Heart left ventricle (tissue), 16 donors: ENCODE measurements at places on chromosomes 2 and 18. TPM values are rescaled to one million over a fixed set of nuclear protein-coding genes. Genes with fewer than 3 reads are reported as not detected.

The STPG4 gene
- polyA plus RNA-seq, result not detected

The SLC14A1 gene
- polyA plus RNA-seq, result 7.1 TPM

The ADCY3 gene
- polyA plus RNA-seq, result 10.9 TPM

GRCh38 chr18:9743200-9744016 is 35.3 kb downstream of the RAB31 start:
- no peak for DNase-seq

The FSHR gene
- polyA plus RNA-seq, result not detected

The DYNC2LI1 gene
- 10.3 TPM for polyA plus RNA-seq

The KLF11 gene
- 5.4 TPM for polyA plus RNA-seq

DNA sequence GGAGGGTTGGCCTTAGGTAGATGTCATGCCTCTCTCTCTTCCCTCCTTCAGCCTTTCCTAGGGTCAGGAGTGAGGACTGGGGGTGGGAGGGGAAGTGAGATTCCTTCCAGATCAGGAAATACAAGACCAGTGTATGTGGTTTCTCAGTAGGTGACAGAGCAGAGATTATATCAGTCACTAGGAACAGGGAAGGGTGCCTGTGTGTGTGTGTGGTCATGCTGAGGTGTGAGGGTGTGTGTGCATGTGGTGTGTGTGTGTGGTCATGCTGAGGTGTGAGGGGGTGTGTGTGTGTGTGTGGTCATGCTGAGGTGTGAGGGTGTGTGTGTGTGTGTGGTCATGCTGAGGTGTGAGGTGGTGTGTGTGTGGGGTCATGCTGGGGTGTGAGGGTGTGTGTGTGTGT is 259.8 kb downstream of the LOXHD1 start:
- no peak for DNase-seq

The SNTG2 gene
- 0.65 TPM for polyA plus RNA-seq

The MC4R gene
- not detected for polyA plus RNA-seq

DNA sequence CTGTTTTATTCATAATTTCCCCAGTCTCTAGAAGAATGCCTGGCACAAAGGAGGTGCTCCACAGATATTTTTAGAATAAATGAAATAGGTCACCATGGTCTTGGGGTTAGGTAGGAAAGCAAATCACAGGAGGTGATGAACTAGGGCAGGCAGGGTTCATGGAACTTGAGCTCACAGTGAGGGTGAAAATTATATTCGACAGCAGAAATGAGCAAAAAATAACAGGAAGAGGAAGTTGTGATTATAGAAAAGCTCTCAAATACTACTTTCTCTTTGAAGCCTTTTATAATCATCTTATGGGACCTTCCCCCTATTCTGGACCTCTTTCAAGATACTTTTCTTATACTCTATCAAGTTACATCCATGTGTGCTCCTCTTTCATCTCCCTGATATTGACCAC is 4.5 kb upstream of the CREB1 start:
- no peak for DNase-seq
